ENCODE measurements at places on chromosomes 6 and 20.

DNA sequence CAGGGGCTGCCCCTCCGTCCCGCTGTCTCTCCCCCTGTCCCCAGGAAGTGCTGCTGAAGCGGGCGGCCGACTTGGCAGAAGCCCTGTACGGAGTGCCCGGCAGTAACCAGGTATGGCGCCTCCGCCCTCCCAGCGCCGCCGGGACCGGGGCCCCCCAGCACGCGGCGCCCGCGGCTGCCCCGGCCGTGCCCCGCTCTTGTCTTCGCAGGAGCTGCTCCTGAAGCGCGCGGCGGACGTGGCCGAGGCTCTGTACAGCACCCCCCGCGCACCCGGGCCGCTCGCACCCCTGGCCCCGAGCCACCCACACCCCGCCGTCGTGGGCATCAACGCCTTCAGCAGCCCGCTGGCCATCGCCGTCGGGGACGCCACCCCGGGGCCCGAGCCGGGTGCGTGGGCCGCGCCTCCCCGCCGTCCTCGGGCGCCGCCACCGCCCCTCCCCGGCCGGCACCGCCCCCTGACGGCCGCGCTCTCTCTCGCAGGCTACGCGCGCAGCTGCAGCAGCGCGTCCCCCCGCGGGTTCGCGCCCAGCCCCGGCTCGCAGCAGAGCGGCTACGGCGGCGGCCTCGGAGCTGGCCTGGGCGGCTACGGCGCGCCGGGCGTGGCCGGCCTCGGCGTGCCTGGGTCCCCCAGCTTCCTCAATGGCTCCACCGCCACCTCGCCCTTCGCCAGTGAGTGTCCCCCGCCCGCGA, 48.4 kb downstream of the CPXM1 start:
- DNase-seq: no peak

- DNase-seq: no peak
Observed at GRCh38 chr6:148273962-148274752, 68.5 kb upstream of the SASH1 start.

DNA sequence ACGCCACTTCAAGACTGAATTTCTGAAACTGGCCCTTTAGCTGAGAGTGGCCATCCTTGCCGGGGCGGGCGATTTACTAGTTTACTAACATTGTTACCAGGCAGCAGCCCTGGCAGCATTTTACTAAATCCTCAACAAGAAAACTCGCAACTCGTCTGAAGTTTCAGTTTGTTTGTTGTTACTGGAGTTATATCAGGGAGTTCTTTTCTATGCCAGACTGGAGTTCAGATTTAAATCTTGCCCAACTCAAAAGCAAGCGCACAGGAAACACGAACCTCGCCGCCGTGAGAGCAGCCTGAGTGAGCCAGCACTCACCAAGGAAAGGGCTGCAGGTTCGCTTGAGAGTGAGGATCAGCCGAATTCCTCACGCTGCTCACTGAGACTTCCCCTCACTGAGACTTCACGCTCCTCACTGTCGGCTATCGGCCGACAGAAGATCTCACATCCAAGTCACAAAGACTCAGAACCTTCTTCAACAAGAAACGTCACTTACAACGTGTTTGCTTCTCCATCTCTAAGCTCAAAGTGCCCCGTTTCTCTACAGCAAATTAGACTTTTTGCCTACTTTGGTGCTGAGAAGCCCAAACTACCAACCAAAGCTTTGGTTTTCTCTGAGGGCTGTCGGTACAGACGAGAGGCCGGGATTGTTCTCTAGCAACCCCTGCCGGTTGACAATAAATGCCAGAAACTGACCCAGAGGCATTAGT, 78.9 kb downstream of the OLIG3 start:
- no peak for DNase-seq

DNA sequence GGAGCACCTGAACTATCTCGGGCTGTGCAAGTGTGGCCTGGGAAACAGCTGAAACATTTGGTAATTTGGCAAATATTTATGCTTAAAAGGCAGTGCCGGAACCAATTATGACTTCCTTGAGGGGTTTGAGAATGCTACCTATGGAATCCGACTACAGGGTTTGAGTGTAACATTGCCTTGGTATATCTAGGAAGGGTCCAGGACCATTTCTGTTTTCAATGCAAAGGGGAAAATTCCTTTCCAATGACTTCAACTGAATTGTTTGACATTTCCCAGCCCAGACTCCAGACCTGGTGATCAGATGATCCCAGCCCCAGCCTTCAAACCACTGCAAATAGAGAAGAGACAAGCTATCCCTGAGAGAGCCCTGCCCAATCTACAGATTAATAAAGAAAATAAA, 4.6 kb upstream of the PPP1R3G start:
- DNase-seq: no peak

GRCh38 chr6:90409700-90410099, 113.1 kb upstream of the BACH2 start:
- DNase-seq: no peak

DNA sequence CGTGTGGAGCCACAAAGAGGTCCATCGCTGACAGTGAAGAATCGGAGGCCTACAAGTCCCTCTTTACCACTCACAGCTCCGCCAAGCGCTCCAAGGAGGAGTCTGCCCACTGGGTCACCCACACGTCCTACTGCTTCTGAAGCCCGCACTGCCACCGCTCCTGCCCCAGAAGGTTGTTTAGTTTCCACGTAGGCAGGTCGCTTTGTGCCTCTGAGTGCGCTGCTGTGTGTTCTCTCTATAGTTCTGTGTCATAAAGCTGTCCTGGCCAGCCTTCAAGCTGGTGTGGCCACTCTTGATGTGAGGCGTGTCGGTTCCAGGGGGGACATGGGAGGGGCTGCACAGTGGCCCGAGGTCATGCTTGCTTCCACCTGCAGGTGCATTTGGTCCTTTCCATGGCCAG, 6.4 kb upstream of the FAM209A start:
- no peak for DNase-seq

DNA sequence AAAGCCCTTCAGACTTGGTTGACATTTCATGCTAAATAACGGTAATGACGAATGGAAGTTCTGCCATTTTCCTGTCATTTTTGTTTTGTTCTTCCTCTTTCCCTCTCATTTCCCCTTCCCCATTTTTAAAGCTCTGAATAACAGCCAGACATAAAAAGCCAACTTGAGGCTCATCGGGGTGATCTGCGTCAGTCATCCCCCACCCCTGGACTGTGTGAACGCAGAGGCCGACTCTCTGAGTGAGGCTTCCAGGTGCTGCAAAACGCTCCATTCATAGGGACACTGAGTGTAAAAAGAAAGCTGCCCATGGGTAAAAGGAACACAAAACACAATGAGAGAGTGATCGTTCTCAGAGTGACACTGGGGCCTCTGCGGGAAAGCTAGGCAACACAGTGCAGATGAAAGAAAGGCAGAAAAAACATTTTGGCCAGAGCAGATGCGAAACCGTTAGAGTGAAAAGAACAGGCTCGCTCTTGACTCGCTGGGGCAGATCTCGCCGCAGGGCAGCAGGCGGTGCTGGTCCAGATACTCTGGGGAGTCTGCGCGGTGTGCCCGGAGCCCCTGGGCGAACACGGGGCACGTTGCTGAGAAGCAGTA, 684.8 kb downstream of the QKI start:
- DNase-seq: no peak

DNA sequence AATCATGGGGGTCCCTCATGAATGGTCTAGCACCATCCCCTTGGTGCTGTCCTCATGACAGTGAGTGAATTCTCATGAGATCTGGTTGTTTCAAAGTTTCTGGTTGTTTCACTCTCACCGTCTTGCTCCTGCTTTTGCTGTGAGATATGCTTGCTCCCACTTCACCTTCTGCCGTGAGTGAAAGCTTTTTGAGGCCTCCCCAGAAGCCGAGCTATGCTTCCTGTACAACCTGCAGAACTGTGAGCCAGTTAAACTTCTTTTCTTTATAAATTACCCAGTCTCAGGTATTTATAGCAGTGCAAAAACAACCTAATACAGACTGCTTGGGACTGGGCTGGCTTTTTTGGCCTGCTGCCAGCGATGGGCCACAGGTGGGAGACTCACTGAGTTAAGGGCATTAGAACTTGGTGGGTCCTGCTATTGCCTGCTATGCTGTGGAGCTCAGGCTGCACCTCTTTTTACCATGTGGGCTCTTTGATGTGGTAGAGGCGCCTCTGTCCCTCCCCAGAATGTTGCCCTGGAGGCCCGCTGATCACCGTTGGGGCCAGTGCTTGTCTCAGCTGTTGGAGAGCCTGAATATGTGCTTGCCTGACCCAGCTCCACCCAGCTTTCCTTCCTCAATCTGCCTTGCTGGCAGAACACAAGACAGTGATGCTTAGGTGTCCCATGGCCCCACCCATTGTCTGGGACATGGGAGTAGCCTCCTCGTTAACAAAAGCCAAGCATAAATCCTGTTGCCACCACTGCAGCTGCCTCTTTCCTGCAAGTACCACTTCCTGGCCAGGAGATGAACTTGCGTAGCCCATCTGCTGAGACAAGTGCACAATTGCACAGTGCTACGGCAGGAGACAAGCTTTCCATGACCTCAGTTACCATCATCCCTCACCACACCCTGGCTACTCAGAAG, 47.1 kb downstream of the IGF2R start:
- DNase-seq: no peak

- no peak for DNase-seq
Observed at GRCh38 chr6:76240092-76240491, 167.6 kb upstream of the IMPG1 start.

Measured in SHP77 (cell line).